ENCODE measurements at places on chromosomes 1 and 21. TPM values are rescaled to one million over a fixed set of nuclear protein-coding genes. Genes with fewer than 3 reads are reported as not detected.

PDE4B gene
- 42.4 TPM for total RNA-seq

TBCE gene
- 16.9 TPM for total RNA-seq

S100A14 gene
- 4.2 TPM for total RNA-seq

SLAMF9 gene
- total RNA-seq: not detected

OR2L3 gene
- not detected for total RNA-seq

DIPK1A gene
- 18.3 TPM for total RNA-seq

DNA sequence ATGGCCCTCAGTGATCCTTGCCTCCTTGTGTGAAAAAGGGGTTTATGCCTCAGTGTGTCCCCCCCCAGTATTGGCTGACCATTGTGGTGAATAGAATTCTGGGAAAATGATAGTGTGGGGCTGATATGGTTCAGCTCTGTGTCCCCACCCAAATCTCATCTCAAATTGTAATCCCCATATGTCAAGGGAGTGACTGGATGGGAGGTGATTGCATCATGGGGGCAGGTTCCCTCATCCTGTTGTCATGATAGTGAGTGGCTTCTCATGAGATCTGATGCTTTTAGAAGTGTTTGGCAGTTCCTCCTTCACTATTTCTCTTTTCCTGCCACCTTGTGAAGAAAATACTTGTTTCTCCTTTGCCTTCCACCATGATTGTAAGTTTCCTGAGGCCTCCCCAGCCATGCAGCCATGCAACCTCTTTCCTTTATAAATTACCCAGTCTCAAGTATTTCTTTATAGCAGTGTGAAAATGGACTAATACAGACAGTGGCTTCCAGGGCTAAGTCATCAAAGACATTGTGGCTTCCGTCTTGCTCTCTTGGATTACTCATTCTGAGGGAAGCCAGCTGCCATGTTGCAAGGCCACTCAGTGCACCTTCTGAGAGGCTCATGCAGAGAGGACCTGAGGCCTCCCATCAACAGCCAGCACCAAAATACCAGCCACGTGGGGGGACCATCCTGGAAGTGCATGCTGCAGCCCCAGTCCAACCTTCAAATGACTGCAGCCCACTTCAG, 40.6 kb upstream of the SOD1 start:
- H3K27me3 ChIP-seq: no peaks in the 10 kb centered on the region
- H3K4me1 ChIP-seq: no peaks in the 10 kb centered on the region
- DNase-seq: no peak
- H3K36me3 ChIP-seq: no peaks in the 10 kb centered on the region
- H3K27ac ChIP-seq: no peak overlapping the region

GRCh38 chr1:18278946-18279345, 171.3 kb downstream of the IGSF21 start:
- no peak overlapping the region for H3K27ac ChIP-seq
- no peaks in the 10 kb centered on the region for H3K27me3 ChIP-seq
- DNase-seq: no peak
- H3K36me3 ChIP-seq: no peaks in the 10 kb centered on the region
- no peak overlapping the region for H3K4me3 ChIP-seq

GRCh38 chr1:165240492-165240891, 116.0 kb downstream of the LMX1A start:
- H3K4me1 ChIP-seq: peaks cover under 1% of the 10 kb centered on the region
- no peaks in the 10 kb centered on the region for H3K27me3 ChIP-seq
- H3K36me3 ChIP-seq: no peaks in the 10 kb centered on the region
- DNase-seq: no peak
- H3K4me3 ChIP-seq: no peak overlapping the region
- no peak overlapping the region for H3K27ac ChIP-seq

DNA sequence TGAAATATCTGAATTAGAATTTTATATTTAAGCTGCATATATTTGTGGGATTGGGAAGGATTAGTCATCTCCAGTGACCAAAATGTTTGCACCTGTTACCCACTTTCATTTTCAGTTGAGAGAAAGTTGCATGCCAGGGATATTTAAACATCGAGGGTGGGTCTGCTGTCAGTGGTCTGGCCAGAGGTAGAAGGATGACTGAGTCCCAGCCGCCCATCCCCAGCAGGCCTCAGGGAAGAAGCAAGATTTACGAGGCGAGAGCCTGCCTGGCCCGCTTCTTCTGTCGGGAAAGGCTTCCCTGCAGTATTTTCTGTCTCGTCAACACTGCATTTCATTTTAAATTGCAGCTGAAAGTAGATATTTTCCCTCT, 1.4 kb upstream of the MAN1C1 start:
- no peak for DNase-seq
- H3K27me3 ChIP-seq: no peaks in the 10 kb centered on the region
- H3K4me1 ChIP-seq: peaks cover 37% of the 10 kb centered on the region
- no peak overlapping the region for H3K27ac ChIP-seq
- no peaks in the 10 kb centered on the region for H3K36me3 ChIP-seq
- no peak overlapping the region for H3K4me3 ChIP-seq

- H3K4me3 ChIP-seq: no peak overlapping the region
- H3K27me3 ChIP-seq: no peaks in the 10 kb centered on the region
- no peaks in the 10 kb centered on the region for H3K36me3 ChIP-seq
- no peak for DNase-seq
- H3K27ac ChIP-seq: no peak overlapping the region
Measured at GRCh38 chr1:110184446-110184845, 25.7 kb upstream of the KCNC4 start.

- H3K4me1 ChIP-seq: peaks cover 6% of the 10 kb centered on the region
- no peak overlapping the region for H3K4me3 ChIP-seq
- H3K36me3 ChIP-seq: no peaks in the 10 kb centered on the region
- H3K27ac ChIP-seq: no peak overlapping the region
- no peak for DNase-seq
Measured at GRCh38 chr1:81820765-81821164, 20.0 kb downstream of the ADGRL2 start.

DNA sequence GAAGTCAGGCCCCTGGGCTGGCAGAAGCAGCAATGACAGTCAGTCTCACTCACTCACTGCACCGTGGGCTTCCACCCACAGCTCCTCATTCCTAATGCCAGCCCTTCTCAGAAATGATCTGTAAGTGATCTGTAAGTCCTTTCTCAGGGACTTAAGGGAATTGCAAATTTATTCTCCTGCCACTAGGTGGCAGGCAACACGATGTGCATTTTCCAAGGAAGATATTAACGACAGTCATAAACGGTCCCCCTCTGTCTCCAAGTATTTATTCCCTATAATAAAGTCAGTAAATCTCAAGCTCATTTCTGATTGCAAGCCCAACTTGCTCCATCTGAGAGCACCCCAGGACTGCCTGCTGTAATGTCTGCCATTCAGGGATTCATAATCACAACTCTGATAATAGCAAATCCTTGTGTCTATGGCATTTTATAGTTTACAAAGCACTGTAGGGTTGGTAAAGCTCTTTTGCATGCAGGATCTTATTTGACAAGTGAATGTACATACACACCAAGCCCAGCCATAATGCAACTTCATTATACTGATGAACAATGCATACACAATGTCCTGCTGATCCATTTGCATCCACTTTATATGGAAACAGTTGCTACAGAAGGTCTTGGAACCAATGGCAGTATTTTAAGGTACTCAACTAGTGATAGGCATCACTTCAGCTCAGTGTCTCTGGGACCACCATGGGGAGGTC, 380.5 kb upstream of the CAMK1G start:
- DNase-seq: no peak
- H3K27ac ChIP-seq: no peak overlapping the region
- H3K4me3 ChIP-seq: no peak overlapping the region

DNA sequence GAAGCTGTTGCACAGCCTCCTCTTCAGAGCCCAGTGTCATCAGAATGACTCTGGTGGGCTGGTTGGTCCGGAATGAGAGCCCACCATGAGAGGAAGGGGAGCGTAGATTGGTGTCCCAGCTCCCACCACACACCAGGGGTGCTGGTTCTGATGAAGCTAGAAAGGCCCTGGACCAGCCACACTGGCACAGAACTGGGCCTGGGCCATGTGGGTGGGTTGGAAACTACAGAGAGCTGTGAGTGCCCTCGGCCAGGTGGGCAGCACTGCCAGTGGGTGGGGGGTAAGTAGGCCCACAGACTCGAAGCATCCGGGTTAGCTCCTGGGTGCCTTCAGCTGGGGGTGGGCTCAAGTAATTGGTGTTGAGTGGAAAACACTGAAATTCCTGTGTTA, 11.6 kb upstream of the TFF1 start:
- no peak overlapping the region for H3K4me3 ChIP-seq
- no peak for DNase-seq
- H3K36me3 ChIP-seq: no peaks in the 10 kb centered on the region

DNA sequence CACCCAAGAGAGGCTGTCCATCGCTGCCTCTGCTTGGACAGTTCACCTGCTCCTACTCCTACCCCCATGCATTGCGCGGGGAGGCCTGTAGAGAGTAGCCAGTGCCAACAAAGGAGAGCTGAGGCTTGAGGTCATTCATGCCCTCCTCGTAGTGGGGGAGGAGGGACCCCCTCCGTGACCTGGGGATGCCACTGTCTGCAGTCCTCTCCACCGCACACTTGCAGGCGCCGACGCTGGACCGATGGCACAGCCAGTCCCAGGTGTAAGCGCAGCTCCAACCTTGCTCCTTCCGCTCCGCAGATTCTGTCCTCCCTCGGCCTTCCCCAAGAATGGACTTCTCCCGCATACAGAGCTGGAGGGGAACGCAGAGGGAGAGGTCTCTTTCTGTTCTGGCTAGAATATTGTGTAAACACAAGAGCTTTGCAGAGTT, 672 bp upstream of the PHLDA3 start:
- DNase-seq: no peak
- peak overlapping the region; percentile 95 for H3K27ac ChIP-seq
- H3K27me3 ChIP-seq: no peaks in the 10 kb centered on the region
- peaks cover 13% of the 10 kb centered on the region for H3K36me3 ChIP-seq

DNA sequence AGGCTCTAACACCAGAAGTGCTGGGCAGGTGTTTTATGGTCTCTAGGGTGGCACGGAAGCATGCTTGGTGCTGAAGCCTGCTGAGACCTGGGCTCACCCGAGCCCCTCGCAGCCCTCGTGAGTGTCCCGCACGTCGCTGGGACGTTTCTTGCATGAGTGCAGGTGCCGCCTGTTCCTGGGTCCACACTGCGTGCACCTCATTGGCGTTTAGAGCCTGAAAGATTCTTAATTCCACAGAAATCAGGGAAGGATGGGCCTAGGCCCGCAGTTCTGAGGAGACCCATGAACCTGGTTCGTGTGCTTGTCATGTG, 43.8 kb upstream of the DIP2A start:
- no peak for DNase-seq
- peaks cover 28% of the 10 kb centered on the region for H3K36me3 ChIP-seq
- no peak overlapping the region for H3K27ac ChIP-seq
- no peaks in the 10 kb centered on the region for H3K4me1 ChIP-seq

- peak overlapping the region; percentile 77 for H3K4me3 ChIP-seq
- no peaks in the 10 kb centered on the region for H3K27me3 ChIP-seq
- H3K36me3 ChIP-seq: no peaks in the 10 kb centered on the region
- H3K4me1 ChIP-seq: peaks cover 4% of the 10 kb centered on the region
- DNase-seq: no peak
Measured at GRCh38 chr1:155071701-155072100, 6.9 kb upstream of the EFNA3 start.

- H3K4me3 ChIP-seq: no peak overlapping the region
Measured at GRCh38 chr21:26849428-26850115, 4.4 kb upstream of the ADAMTS1 start.

DNA sequence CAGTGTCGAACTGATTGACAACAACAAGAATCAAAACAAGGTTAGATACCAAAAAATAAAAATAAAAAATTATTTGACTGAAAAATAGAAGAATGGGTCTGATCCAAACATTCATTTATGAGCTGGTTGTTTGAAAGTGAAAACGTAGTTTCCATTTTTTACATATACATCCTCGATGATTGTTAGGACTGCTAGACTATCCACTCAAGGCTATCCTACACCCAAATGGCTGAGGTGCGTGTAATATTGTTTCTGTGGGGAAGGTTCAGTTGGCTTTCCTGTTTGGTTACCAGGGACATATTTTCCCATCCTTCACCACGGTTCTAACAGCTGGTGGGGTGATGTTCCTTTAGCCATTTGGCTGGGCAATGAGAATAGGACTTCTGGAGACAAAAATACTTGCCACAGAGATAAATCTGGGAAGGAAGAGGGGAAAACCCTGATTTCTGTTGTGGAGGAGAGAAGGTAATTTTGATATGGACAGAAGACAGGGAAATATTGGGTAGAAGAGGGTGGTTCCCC, 66.3 kb downstream of the MAP3K7CL start:
- H3K36me3 ChIP-seq: no peaks in the 10 kb centered on the region
- H3K27me3 ChIP-seq: no peaks in the 10 kb centered on the region
- H3K4me1 ChIP-seq: peaks cover 19% of the 10 kb centered on the region
- peak overlapping the region; percentile 59 for H3K4me3 ChIP-seq
- DNase-seq: no peak

All from thoracic aorta (tissue), 2 donors.